Activated naive CD4-positive, alpha-beta T cell treated with anti-CD3 and anti-CD28 coated beads, Interleukin-2, amount 10 ng/mL, durations not matched to agents 5 hours and 36 hours (primary cell): ENCODE measurements at places on chromosomes 7 and 10. TPM values are rescaled to one million over a fixed set of nuclear protein-coding genes. Genes with fewer than 3 reads are reported as not detected.

Gene TUBGCP2
- total RNA-seq = 61.1 TPM

Gene C7orf33
- not detected for total RNA-seq

Gene GPR22
- total RNA-seq = not detected

Gene MAGI2
- 0.05 TPM for total RNA-seq

Gene CYP2C18
- total RNA-seq = not detected

Gene HYAL4
- total RNA-seq = not detected
